ENCODE measurements at places on chromosomes 2 and 18. TPM values are rescaled to one million over a fixed set of nuclear protein-coding genes. Genes with fewer than 3 reads are reported as not detected.

Gene HOXD11
- 0.14 TPM for total RNA-seq

Gene MC4R
- total RNA-seq, result not detected

Gene PAX3
- not detected for total RNA-seq

Gene FOXI3
- not detected for total RNA-seq

Gene ASTL
- total RNA-seq, result not detected

Gene INHA
- total RNA-seq, result 0.46 TPM

Gene DLGAP1
- total RNA-seq, result 0.14 TPM

Gene PRSS56
- not detected for total RNA-seq

Gene MARCHF4
- total RNA-seq, result 0.28 TPM
